Renal pelvis (tissue), 12 donors: ENCODE measurements at places on chromosomes 2 and 18. TPM values are rescaled to one million over a fixed set of nuclear protein-coding genes. Genes with fewer than 3 reads are reported as not detected.

- no peak for DNase-seq
These were observed 77.1 kb upstream of the SLC39A10 start for GRCh38 chr2:195579776-195580555.

DNA sequence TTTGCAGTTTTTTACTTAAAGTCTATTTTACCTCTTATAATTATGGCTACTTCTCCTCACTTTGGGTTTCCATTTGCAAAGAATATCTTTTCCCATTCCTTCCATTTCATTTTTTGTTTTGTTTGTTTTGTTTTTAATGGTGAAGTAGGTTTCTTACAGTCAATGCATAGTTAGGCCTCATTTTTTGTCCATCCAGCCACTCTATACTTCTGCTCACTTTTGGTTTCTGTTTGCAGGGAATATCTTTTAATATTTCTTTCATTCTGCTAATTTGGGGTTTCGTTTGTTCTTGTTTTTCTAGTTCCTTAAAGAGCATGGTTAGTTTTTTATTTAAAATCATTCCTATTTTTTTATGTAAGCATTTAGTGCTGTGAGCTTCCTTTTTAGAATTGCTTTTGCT, 339.4 kb downstream of the GRB14 start:
- no peak for DNase-seq

DNA sequence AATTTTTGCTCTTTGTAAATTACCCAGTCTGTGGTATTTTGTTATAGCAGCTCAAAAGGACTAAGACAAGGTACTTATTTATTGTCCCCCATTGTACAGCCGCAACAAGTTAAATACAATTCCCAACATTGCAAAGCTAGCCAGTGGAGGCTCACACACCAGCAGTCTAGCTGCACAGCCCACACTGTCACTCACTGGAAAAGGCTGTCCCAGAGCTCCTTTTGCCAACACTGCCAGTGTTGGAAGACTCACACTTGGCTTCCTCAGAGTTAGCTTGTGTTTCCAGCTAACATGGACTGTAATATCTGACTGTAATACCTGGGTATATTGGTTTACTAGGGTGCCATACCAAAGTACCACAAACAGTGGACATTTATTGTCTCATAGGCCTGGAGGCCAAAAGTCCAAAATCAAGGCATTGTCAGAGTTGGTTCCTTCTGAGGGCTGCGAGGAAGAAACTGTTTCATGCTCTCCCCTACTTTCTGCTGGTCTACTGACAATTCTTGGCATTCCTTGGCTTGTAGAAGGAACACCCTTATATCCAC, 6.6 kb upstream of the DYM start:
- DNase-seq, result no peak

GRCh38 chr2:38176619-38177021, 100.7 kb upstream of the CYP1B1 start:
- no peak for DNase-seq

DNA sequence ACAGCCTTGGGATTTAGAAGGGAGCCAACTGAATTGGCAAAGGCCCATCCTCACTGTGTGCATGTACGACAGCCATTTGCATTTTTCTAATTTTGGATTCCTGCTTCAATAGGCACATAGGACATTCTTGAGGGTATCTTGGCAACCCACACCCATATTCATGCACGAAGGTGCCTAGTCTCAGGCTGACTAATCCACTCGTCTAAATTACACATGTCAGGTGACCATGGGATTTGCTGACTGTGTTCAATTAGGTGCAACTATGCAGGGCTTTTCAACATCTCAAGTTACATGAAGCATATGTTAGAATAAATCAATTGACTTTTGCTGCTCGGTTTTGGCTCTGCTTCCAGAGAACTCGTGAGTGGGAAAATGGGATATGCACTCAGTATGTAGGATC, 249.7 kb downstream of the SP3 start:
- DNase-seq, result no peak

GRCh38 chr2:85712336-85712735, 18.2 kb downstream of the GNLY start:
- no peak for DNase-seq

DNA sequence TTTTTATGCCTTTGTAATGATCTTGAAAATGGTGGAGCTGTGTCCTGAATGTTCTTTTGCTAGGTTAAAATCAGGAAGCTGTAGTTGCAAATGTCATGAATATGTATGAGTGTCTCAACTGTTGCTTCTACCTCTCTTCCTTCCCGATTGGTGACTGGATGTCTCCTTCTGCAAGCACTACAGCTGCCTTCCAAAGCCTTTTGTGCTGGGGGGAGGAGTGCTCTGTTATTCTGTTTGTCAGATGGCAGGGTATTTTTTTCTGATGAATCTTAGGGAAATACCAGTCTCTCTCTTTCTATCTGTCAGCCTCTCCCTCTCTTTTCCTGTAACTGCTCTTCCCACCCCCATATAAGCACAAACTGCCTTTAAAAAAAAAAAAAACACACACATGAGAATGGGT, 1396.3 kb upstream of the CELF4 start:
- no peak for DNase-seq

- DNase-seq, result no peak
These were observed 4.0 kb downstream of the SPR start for GRCh38 chr2:72891091-72891818.

DNA sequence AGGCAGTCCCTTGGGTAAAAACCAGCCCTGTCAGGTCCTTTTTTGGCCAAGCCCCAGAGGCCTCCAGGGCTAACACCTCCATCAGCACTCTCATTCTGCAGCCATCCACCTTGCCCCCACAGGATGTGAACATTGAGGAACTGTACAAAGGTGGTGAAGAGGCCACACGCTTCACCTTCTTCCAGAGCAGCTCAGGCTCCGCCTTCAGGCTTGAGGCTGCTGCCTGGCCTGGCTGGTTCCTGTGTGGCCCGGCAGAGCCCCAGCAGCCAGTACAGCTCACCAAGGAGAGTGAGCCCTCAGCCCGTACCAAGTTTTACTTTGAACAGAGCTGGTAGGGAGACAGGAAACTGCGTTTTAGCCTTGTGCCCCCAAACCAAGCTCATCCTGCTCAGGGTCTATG, 7.3 kb downstream of the IL1F10 start:
- no peak for DNase-seq

- DNase-seq, result no peak
These were observed 686.8 kb upstream of the PIK3C3 start for GRCh38 chr18:41268271-41268670.

DNA sequence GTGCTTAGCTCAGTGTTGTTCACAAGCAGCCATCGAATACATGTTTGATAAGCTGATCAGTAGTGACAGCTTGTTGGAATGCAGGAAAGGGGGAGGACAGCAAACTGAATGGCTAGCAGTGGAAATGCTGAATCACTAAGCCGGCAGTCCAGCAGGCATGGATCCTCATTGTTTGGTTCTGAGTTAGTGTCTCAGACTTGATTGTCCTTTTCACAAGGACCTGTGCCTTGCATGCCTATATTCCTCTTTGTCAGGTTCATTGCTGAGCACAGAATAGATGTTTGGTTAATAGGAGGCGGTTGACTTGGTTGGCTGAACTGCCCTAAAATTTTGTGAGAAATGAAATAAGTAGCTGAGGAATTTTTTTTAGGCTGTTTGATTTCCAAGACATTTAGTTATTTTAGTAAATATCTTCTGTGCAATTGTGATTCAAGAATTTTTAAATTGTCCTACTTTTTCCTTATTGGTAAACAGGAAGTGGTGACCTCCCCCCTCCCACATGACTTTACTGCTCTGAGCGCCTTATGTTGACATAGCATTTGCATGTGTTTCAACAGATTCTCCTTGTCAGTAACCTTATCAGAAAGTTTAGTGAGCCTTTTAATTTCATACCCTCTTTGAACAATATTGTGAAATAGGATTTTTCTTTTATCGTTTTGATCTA, 21.4 kb upstream of the STON1 start:
- DNase-seq, result no peak

GRCh38 chr18:28030458-28030857, 146.5 kb downstream of the CDH2 start:
- no peak for DNase-seq

- no peak for DNase-seq
These were observed 1.6 kb upstream of the ROCK2 start for GRCh38 chr2:11346023-11346482.

- DNase-seq, result no peak
These were observed 35.0 kb downstream of the TSN start for GRCh38 chr2:121790276-121790956.

GRCh38 chr2:234110219-234110618, 59.7 kb downstream of the SPP2 start:
- DNase-seq, result no peak

The SIX2 gene
- 33.3 TPM for polyA plus RNA-seq

The CNDP1 gene
- 2.6 TPM for polyA plus RNA-seq

The SALL3 gene
- 13.8 TPM for polyA plus RNA-seq

The CTNNA2 gene
- polyA plus RNA-seq, result 4.0 TPM

The OTX1 gene
- not detected for polyA plus RNA-seq

The CRYGC gene
- polyA plus RNA-seq, result not detected

The CD207 gene
- not detected for polyA plus RNA-seq

The SLC35G4 gene
- polyA plus RNA-seq, result not detected

The COL3A1 gene
- 804 TPM for polyA plus RNA-seq
